ENCODE measurements at places on chromosomes 2 and 18.

GRCh38 chr2:205758051-205758450 is 75.8 kb downstream of the NRP2 start:
- DNase-seq: no peak

GRCh38 chr2:240948086-240948485 is 42.0 kb downstream of the CROCC2 start:
- DNase-seq: no peak

GRCh38 chr18:62329691-62330454 is 4.8 kb downstream of the TNFRSF11A start:
- DNase-seq: no peak

DNA sequence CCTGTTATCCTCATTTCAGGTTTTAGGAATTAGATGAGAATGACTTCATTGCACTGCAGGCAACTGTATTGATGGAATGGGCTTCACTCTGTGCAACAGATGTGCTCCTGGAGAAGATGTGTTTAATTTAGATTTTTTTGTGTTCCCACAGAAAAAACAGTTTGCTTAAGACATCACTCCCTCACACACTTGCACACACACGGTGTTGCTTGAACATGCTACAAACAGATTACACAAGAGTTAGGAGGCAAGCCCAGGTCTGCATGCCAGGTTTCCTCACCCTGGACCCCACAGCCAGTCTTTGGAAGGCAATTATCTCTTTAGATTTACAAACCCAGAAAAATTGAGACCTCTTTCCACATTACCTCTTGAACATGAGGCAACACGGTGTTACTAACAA is 93.7 kb upstream of the KLHL29 start:
- DNase-seq: no peak

DNA sequence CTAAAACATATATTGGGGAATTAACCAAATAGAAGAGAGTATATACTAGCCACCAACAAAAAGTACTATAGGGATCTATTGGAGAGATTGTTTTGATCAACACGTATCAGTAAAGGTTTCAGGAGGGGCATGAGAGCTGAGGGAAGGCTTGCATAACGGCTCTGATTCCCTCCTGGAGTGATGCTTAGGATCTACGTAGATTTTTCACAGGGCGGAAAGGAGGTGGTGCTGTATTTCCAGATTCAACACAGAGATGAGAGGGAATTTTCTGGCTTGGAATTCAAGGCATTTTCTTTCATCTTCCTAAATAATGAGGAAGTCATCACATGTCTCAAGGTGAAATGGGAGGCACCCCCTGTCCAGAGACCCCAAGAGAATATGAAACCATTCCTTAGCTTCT is 443.8 kb downstream of the CMPK2 start:
- DNase-seq: no peak

DNA sequence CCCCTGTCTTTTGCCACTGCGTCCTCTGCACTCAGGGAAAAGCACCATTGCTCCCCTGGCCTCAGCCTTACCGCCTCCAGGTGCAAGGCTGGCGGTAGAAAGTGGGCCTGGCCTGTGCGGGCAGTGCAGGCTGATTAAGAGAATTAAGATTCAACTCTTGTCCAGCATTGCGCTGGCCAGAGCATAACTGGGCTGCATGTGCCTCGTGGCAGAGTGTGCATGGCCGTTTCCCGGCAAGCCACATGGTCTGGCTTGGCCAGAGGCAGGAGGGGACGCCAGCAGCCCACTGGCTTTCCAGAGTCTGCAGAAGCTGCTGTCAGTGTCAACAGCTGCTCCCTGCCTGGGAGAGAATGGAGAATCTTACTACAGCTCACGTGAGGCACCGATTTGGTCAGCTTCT is 12.3 kb downstream of the NTSR2 start:
- no peak for DNase-seq

GRCh38 chr18:62242955-62243354 is 55.9 kb downstream of the RELCH start:
- no peak for DNase-seq

DNA sequence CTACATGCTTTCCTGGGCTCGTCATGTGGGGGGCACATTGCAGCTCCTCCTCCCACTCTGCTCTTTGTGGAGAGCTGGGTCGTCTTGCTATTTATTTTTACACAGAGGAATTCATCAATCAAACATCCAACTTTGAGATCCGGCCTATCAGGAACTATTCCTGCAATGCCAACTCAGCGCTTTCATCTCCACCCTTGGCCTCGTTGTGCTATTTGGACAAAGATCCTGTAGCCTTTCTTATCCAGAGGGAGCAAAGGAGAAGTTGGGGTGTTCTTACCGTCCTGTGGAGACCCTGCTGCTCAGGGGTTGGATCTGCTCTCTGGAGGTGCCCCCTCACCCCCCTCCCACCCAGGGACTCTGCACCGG is 92.1 kb downstream of the ASB1 start:
- DNase-seq: no peak

DNA sequence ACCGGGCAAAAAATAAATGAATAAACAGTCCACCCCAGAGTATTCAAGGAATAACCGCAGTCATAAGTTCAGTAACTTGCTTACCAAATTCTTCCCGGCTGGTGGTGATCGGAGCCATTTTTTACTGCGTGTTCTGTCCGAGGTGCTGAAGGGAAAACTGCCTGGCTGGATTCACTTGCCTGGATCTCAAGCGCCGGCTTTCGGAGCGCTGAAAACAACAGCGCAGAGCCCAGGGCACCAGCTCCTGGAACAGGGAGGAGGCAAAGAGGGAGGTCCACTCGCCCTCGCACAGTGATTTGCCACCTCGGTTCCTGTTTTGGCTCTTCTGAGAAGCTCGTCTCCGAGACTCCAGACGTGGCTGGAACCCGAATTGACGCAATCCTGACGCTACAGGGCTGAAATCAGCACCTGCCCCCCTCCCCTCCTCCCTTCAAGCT is at the start of gene SYT4:
TSS of gene SYT4 (minus strand) at position 327 of the 437 bp plus-strand sequence. CDS start at position 118, 209 bp downstream.
- no peak for DNase-seq

- no peak for DNase-seq
Observed at GRCh38 chr2:43158259-43158880, 68.0 kb downstream of the ZFP36L2 start.

DNA sequence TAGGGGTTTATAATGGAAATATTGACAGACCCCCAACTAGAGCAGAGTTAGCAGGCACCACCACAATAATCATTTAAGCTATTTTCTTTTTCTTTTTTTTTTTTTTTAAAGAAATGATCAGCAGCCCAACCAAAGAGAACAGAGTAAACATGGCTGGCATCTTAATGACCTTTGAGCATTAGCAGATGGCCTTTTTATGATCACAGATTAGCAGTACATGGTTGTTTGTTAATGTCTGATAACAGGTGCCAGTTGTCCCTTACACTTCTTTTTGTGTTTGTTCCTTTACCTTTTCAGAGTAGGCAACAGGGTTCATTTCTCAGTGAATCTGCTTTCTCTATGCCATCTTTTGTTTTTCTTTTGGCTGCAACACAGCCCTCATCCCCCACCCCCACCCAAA is 747.0 kb downstream of the BCL11A start:
- no peak for DNase-seq

DNA sequence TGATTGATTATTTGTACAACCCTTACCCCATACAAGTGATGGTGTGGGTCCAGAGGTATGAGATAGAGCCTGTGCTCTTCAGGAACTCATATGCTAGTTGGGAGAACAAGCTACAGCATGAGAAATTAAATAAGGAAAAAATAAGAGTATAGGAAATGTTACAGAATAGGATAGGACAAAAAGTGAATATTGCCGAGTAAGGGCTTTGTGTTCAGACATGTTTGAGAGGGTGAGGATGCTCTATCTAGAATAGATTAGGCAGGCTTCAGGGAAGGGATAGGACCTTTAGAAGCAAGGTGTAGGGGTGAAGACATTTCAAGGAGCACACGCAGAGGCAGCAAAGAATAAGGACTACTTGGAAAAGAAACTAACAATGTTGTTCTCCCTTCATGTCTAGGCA is 17.8 kb downstream of the CCDC150 start:
- DNase-seq: no peak

- DNase-seq: no peak
Observed at GRCh38 chr2:32715391-32715841, 87.6 kb downstream of the TTC27 start.

DNA sequence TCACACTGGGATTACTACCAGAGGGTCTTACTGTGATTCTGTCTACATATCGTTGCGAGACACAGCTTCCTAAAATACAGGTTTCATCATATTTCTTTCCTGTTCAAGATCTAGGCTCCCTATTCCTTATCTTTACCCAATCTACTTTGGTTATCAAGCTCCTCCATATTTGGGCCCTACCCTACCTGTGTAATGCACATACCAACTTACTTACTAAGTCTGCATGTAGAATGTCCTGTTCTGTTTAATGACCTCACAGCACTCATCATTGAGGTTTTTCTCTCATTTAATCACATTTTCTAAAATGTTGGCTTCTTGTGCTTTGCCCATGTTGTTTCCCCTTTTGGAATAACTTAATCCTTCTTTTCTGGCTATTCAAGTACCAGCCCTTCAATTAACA is 551.1 kb downstream of the ZEB2 start:
- no peak for DNase-seq

DNA sequence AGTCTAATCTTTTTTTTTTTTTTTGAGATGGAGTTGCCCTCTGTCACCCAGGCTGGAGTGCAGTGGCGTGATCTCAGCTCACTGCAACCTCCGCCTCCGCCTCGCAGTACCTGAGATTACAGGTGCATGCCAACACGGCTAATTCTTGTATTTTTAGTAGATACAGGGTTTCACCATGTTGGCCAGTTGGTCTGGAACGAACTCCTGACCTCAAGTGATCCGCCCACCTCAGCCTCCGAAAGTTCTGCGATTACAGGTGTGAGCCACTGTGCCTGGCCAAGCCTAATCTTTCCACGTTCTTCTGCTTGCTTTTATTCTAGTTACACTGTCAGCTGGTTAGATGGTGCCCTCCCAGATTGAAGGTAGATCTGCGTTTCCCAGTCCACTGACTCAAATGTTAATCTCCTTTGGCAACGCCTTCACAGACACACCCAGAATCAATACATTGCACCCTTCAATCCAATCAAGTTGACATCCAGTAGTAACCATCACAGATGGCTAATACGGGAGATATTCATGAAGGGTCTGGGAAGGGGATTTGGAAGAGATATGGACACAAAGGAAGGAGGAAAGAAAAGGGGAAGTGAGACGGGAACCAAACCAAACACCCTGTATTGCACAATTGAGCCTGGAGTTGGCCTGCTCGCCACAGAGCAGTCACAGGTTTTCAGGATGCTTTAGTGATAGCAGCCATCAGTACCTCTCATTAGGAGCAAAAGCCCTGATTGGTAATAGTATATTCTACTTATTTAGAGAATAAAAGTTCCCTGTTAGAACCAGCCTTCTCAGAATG is 229.8 kb downstream of the PIK3C3 start:
- no peak for DNase-seq

DNA sequence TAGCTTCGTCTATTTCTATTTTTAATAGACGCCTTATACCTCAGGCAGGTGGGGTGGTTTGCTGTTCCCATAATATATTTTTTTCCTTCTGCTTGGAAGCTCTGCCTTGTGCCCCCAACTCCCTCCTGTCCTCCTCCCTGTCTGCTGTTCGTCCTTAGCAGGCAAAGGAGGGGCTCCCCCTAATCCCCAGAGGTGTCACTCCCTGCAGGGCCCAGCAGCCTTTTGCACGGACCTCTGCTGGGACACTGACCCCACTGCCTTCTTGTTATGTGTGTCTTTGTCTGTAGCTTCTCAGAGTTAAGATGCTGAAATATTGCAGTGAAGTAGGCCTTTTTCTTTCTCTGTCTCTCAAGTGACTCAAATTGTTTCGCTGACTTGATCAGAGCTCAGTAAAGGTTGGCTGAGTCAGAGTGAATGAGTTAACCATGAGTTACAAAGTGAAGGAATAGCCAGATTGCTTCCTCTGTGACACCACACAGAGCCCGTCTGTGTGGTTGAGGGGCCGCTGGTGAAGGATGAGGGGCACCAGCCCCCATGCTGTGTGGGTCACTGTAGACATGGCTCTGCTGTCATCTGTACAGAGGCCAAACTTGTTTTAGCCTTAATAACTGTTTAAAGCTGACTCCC is 47.7 kb downstream of the PRKCE start:
- no peak for DNase-seq

DNA sequence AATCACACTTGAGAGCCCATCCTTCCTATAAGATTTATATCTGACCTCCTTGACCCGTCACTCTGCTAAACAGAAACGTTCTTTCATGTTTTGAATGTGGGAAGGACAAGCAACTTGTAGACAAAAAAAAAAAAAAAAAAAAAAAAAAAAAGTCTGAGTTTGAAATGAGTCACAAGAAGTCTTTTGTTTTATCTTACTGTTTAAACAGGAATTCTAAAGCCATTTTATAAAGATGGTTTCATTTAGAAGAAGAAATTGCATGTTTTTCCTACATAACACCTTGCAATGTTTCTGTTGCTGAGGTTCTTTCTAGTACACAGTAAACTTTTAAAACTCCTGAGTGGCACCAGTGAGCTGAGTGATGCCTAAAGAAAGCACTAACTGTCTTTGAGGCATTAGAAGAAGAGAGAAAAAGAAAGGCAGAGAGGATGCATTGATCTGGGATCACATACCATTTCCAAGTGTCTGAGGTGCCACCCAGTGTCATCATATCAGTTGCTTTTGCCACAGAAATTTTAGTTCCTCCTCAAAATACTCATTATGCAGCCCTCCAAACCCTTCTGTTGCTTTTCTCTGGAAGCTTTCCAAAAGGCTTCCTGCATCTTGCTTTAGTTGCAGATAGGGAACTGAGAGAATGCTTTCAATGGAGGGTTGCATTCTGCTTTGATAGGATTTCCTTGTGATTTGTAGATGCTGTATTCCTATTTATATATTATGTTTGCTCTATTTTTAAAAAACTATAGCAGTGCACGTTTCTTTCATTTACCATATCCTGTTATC is 69.1 kb downstream of the ACVR2A start:
- no peak for DNase-seq

GRCh38 chr2:130842770-130843169 is 6.1 kb downstream of the ARHGEF4 start:
- no peak for DNase-seq

DNA sequence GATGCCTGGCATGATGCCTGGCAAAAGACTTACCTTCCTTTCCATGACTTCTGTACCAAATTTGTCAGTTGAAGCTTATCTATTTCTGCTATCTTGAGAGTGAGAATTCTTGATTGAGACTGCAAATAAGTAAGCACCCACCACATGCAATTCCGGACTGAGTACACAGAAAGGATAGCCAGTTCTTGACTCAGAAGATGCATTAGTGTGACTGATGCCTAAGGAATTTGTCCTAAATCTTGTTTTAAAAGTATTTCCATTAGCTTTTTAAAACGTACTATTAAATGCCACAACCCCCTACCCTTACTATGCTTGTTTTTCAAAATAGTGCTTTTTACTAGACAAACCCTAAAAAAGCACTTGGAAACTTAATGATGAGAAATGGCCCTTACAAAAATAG is 545 bp downstream of the MPP4 start:
- no peak for DNase-seq

DNA sequence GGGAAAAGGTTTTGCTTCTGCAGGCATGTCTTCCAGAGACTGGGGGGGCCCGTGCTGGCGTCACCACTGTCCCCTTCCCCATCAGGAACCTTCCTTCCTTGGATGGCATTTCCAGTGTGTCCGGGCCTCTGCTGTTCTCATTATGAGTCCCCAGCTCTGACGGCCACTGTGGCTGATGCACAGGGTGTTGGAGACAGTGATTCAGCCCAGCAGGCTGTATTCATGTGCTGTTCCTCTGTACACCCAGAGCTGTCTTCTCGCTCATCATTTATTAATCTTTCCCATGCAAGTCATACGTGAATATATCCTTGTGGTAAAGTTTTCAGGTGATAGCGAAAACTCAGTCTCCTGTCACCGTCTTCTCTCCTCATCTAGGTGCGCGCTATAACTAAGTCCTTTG is 57.7 kb downstream of the ASAP2 start:
- no peak for DNase-seq

Data from stimulated activated CD8-positive, alpha-beta memory T cell treated with anti-CD3 and anti-CD28 coated beads, Interleukin-4, amount 100 ng/mL, for 4 hours (primary cell).